ENCODE measurements at places on chromosomes 3 and 15.

DNA sequence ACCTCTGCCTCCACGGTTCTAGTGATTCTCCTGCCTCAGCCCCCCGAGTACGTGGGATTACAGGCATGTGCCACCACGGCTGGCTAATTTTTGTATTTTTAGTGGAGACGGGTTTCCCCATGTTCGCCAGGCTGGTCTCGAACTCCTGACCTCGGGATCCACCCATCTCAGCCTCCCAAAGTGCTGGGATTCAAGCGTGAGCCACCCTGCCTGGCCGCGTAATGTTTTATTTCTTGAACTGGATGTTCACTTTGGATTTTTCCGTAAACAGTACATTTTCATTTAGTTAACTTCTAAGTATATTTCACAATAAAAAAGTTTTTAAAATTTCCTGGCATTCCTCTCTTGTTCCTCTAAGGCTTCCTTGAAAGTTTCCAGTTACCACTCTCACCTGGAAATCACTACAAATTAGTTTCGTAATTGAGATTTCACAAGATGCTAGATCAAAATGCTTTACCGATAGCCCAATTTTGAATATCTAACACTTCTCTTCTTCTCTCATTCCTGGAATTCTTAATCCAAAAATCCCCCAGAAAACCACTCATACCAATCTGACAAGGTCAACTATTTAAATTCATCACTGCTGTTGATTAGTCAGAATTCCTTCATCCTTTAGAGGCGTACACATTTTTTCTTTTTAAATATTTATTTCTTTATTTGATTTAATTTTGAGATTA lies 44.7 kb upstream of the INO80 start:
- DNase-seq: no peak

- DNase-seq: no peak
Measured at GRCh38 chr3:127305499-127306060, 17.7 kb upstream of the PRR20G start.

DNA sequence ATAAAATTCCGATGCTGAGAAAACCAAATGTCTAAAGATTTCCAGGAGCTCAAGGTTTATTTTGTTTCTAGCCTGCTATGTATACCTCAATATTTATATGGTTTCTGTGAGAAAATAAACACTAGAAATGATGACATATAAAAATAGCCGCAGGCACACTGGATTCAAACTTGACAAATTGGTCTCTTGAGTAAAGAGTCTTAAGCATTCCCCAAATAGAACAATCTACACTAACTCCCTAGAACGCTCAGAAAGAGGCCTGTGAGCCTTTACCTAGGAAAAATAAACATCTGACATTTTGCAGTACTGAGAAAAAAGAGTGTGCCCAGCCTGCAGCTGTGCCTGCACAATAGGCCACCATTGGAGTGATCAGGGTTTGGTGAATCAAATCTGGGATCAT lies 75.2 kb downstream of the NEK10 start:
- peak; percentile 22 for DNase-seq

- no peak for DNase-seq
Measured at GRCh38 chr3:24510030-24510648, 15.5 kb upstream of the THRB start.

- DNase-seq: no peak
Measured at GRCh38 chr3:194137008-194137505, 1.1 kb downstream of the HES1 start.

- DNase-seq: peak; percentile 70
Measured at GRCh38 chr15:37940876-37941275, 6.4 kb downstream of the TMCO5A start.

DNA sequence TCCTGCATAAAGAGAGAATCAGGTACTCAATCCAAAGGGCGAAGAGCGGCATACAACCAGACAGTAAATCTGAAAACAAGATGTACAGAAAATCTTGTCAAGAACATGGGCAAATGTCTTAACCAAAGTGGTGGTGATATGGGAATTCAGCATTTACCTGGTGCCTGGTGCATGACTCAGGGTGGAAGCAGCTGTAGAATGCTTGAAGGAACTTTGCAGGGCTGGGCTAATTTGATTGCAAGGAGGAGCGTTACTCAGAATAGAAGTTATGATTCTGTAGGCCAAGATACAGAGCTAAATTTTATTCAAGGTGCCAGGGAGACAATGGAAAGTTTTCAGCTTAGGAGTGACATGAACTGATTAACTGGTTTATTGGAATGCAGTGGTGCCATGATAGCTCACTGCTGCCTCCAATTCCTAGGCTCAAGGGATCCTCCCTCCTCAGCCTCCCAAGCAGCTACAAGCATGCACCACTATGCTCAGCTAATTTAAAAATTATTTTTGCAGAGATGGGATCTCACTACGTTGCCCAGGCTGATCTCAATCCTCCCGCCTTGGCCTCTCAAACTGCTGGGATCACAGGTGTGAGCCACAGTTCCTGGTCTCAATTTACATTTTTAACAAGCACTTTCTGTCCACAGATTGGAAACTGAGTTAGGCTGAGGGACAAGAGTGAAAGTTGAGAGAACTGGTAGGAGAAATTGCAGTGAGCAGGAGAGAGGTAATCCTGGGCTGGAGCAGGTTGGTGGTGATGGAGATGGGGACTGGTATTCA lies 91.5 kb upstream of the TBC1D5 start:
- no peak for DNase-seq

GRCh38 chr15:75738647-75739325 lies 26.1 kb upstream of the CSPG4 start:
- DNase-seq: no peak

- DNase-seq: no peak
Measured at GRCh38 chr3:51122944-51123343, 262.1 kb upstream of the MANF start.

GRCh38 chr3:99355465-99355864 lies 282.9 kb upstream of the COL8A1 start:
- no peak for DNase-seq

DNA sequence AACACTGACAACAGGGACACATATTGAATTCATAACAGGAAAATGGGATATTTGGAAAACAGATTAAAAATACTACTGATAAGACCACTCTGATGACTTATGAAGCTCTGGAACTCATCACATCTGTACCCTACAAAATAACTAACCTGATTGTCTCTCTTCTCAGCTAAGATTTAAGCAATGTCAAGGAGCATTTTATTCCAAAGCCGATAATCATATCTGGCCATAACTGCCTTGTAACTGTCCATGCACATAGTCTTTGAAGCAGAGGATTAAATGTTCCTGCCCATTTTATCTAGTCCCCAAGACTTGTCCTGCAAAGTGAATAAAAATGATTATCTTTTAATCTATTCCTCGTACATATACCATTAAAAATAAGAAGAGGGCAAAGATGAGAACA lies 234.1 kb downstream of the STAG1 start:
- DNase-seq: no peak

DNA sequence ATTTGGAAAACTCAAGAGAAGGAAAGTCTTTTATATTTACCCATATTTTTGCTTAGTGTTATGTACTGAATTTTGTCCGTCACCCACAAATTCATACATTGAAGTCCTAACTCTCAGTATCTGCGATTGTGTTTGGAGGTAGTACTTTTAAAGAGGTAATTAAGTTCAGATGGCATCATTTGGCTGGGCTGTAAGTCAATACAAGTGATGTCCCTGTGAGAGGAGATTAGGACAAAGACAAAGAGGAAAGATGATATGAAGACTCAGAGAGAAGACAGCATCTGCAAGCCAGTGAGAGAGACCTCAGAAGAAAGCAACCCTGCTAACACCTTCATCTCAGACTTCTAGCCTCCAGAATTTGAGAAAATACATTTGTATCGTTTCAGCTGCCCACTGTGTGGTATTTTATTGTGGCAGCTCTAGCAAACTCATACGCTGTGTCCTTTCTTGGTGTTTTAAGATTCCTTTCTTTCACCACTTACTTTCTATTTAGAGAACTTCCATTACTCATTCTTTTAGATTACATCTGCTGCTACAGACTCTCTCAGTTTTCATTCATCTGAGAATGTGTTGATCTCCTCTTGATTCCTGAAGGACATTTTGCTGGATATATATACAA lies 17.0 kb downstream of the LRCH3 start:
- DNase-seq: no peak

DNA sequence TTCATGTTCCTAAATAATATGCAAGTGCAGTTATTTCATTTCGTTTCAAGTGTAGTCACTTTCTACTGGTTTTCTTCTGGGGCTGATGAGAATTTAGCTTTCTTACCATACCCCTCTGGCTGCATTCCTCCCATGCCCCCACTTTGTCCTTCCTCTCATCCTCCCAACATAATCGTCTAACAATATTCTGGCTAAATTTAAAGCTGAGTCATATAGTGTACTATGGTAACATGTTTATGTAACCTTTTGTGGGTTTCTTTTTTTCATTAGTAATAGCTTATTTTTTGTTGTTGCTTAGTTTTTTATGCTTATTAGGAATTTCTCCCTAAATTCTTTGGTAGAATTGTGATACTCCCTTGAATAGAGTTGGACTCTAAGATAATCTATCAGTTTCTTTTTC lies 30.5 kb downstream of the DUT start:
- no peak for DNase-seq

- DNase-seq: no peak
Measured at GRCh38 chr3:115808244-115808643, 184.9 kb downstream of the GAP43 start.

- no peak for DNase-seq
Measured at GRCh38 chr3:189038773-189039745, 132.7 kb upstream of the TPRG1 start.

- DNase-seq: no peak
Measured at GRCh38 chr3:44412365-44412764, 65.1 kb downstream of the ZNF445 start.

DNA sequence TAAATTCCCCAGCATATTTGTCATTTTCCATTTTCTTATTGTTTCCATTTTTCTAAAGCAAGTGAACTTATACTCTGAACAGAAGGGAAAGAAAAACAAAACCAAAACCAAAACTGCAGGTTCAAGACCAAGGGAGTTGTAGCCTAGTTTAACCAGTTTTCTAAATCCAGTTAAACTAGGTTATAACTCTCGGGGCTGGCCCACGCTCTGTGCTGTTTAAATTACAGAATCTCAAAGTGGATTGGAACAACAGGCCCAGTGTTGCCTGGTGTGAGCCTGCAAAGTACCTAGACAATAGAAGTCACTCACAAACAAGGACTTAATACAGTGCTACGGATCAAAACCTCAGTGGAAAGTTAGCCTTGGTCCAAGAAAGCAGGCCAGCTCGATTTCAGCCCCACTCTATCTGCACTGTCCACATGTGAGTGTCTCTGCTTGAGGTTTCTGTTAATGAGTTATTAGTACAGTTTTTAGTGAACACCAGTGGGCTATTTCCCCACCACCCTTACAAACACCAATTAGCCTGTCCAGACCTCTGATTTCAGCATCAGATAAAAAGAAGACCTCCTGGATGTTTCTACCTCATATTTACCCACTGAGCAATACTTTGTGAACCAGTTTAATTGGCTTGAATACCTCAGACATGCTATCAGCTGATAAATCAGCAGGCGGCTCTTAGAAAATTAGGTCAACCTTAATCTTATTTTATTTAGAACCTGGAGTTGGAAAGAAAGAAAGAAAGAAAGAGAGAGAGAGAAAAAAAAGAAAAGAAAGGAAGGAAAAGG lies 93.8 kb upstream of the PDZRN3 start:
- DNase-seq: peak; percentile 72

DNA sequence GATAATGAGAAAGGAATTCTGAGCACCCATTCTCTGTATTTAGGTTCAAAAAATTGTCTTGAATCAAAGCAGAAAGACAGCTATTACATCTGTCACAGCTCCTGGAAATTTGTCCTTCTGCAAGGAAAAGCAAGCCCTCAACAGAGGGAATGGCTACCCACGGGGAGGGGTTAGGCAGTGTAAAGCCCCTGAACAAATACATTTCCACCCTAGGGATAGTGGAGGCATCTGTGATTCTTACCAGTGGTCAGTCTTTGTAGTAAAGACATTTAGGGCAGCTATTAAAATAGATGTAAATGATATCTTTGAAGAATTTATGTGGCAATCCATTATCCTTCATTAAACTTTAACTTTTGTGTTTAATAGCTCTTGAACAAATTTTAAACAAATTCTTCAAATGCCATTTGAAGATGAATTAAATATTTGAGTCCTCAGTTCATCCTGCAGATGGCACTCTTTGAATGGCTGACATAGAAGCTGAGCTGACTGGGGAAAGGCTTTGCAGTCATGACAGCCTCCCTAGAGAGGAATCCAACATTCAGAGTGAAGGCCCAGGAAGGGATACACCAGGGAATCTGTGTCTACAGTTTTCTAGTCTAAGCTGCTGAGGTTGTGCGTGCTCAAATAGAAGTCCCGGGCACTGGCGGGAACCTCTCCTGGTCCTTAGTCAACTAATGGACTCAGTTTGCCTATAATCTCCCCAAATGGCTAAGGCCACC lies 359.7 kb upstream of the ROPN1 start:
- peak; percentile 63 for DNase-seq

GRCh38 chr15:23594252-23594770 lies 28.8 kb downstream of the MKRN3 start:
- DNase-seq: no peak

DNA sequence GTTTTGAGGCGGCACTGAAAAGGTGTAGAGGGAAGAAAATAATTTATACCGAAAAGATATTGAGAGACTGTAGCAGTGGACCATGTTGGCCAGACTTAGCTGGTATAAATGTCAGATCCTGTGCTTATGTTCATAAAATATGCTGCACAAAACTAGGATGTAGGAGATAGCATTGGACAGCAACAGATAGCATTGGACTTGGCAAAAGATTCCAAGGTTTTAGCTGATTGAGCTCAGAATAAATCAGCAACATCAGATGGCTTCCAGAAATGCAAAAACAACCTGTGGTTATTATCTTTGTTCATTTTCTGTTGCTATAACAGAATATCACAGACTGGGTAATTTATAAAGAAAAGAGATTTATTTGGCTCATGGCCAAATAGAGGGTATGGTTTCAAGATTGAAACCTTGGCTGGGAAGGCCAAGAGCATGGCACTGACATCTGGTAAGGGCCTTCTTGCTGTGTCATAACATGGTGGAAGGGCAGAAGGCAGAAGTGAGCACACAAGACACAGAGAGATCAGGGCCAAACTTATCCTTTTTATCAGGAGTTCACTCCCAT lies 34.7 kb downstream of the SLC28A1 start:
- no peak for DNase-seq

Measured in T47D (cell line).